ENCODE measurements at places on chromosomes 12 and 14.

DNA sequence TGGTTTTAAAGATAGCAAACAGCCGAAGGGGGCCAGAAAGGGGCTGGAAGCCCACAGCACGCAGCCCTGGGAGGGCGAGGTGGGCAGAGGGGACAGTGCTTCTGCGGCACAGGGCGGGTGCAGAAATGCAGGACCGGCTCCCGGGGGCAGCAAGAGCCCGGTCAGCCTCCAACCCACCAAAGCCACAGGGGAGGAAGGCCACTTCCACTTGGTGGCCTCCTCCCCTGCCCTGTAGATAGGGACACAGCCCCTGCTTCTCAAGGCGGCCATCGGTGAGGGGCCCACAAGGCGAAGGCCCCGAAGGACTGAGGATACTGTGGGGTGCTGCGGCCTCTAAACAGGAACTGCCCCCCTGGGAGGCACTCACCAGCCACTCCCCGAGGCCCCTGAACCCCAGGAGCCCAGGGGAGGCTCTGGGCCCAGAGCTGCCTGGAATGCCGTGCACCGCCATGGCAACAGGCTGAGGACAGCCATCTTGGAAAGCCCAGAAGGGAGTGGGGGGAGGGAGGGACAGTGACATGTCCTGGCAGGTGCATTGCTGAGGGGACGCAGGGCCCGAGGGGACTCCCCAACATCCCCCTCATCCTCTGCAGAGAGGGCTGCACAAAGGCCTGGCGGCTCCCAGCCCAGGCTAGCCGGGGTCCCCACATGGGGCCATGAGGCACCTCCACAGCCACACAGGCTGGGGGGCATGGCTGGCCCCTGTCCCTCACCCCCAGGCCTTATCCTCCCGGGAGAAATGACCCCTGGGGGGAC, 114.7 kb downstream of the NCOR2 start:
- DNase-seq, result no peak

DNA sequence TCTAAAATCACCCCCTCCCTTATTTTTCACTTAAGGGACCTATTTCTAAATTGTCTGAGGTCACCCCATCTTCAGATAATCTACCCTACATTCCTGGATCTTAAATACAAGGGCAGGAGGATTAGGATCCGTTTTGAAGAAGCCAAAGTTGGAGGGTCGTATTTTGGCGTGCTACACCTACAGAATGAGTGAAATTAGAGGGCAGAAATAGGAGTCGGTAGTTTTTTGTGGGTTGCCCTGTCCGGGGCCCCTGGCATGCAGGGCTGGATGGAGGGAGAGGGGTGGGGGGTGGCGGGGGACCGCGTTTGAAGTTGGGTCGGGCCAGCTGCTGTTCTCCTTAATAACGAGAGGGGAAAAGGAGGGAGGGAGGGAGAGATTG, 300 bp upstream of the CCND2 start:
- no peak for DNase-seq

DNA sequence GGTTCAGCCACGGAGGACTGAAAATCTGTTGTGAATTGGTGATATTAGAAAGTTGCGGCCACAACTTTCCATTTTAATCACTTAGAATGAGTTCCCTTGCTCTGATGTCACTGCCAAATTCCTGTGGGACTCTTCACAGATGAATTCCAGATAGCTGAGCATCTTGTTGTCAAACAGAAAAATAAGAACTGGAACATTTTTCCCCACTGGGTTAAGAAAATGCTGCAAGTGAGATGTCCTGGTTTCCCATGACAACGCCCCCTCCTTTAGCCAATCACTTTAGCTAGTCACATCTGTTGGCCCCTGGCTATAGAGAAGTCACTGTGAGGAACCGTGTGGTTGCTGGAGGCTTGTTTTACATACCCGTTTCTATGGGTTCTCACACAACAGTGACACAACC, 135.9 kb downstream of the KTN1 start:
- peak; percentile 80 for DNase-seq

DNA sequence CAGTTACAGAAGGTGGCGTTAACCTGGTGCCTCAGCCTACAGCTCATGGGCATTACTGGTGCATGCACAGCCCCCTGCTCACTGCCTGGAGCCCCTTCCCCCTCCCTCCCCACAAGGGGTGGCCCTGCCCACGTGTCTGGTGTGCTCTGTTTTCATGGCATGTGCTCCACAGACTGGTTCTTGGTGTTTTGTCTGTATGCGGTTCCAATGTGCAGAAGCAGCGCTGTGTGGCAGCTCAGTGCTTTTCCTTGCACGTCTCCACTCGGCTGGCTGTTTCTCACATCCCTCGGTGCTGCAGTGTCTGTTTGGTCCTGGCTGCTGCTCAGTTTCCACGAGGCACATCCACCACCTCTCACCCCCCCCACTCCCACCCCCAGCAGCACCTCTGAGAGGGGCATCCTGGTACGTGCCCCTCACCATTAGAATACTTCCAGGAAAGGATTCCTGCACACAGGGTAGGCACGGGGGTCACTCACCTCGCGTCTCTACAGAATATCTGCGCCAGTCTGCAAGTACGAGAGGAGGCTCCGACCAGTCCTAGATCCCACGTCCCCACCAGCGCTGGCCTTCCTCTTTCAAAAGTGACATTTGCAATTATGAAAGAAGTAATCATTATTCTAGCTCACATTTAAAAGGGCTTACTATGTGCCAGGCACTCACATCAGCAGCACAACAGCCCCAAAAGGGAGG, 27.1 kb downstream of the DIO3 start:
- DNase-seq, result no peak

DNA sequence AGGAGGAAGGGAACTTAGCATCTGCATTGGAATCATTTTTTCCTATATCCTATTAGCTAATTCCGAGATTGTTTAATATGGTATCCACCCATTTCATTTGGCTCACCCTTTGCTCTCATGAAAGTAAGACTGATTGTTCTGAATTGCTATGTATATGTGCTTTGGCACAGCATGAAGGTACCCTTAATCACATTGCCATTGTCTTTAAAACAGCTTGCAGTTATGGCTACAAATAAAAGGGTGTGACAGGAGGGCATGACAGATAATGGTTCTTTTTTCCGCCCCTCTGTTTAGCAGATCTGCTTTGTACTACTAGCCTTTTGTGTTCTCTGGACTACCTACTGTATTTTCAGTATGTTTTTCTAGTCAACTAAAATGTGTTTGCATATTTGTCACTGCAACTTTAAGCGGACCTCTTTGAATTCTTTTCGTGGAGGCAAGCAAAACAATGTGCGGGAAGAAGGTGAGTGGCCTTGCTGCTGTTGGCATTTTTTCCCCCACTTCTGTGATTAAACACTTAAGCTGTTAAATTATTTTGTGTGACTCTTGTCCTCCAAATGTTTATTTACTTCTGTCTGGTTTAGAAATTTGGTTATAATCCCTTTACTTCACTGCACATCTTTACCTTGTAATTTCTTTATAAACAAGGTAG, 35.8 kb downstream of the FBXO34 start:
- DNase-seq, result no peak

DNA sequence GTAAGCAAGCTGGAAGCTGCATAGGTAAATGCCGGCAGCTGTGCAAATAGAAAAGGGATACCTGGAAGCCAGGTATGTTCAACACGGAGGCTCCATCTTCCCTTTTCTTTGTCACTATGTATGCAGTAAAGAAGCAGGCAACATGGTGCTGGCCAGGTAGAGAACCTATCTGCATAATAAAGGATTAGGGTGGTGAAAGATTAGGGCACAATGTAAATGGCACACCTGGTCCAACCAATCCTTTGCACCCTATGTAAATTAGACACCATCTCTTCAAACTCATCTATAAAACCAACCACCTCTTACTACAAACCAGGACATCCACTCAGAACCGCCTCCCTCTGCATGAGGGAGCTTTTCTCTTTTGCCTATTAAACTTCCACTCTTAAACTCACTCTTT, 32.3 kb downstream of the RPS29 start:
- no peak for DNase-seq

DNA sequence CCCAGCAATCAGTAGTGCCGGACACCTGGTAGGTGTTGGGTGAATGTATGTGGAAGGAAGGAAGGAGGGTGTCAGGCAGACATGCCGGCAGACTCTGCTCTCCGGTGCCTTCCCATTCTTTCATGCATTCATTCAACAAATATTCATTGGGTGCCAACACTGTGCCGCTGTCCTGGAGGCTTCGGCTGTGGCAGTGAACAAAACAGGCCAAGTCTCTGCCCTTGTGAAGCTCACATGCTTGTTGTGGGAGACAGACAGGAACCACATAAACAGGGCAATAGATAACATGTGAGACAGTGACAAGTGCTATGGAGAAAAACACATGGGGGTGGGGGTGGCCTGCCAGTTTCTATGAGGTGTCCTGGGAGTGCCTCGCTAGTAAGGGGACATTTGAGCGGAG, 56.5 kb upstream of the ATF1 start:
- no peak for DNase-seq

DNA sequence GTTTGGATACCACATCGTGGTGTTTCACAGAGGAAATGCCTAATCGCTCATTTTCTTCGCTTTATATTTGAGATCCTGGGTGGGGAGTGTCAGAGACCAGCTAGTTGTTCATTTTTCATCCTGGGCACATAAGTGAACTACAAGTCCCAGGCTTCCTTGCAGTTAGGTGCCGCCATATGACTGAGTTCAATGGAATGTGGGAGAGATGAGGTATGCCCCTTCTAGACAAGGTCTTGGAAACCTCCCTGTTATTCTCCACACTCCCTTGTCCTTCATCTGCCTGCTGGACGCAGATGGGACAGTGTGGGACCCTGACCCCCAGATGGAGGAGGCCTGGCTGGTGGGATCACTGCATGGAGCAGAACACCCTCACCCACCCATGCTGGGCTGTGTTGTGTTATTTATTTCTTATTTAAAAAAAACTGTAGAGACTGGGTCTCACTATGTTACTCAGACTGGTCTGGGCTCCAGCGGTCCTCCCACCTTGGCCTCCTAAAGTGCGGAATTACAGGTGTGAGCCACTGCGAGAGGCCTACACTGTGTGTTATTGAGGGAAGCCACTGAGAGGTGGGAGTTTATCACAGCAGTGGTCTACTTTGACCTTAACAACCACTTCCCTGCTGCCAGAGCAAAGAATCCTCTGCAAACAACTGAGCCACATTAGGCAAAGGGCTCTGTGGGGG, 42.9 kb upstream of the VRK1 start:
- DNase-seq, result no peak

DNA sequence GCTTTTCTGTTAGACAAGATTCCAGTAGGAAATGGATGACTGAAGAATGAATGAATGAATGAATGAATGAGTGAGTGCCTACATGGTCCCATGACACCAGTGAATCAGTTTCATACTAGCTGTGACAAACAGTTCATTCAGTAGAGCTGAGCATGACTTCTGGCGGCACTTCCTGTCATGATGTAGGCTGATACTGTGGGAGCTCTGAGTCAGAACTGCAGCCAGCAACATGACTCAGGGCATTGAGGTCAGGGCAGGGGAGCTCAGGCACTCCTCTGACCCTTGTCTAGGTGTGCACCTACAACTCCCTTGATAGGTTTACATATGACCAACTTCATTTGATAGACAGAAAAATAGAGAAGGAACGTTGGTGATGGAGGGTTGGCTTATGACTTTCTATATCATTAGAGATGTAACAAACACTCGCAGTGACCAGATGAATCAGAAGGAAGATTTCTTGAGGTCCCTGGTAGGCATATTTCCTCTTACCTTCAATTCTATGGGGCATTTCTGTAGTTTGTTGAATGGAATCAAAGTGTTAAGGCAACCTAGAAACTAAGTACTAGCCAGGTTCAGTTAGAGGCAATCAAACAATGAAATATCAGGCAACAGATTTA, 139.3 kb upstream of the ARHGAP5 start:
- no peak for DNase-seq

- DNase-seq, result no peak
Measured at GRCh38 chr12:3531496-3531895, 40.5 kb downstream of the PRMT8 start.

GRCh38 chr12:123607756-123608155, 5.9 kb downstream of the DDX55 start:
- DNase-seq, result peak; percentile 16

DNA sequence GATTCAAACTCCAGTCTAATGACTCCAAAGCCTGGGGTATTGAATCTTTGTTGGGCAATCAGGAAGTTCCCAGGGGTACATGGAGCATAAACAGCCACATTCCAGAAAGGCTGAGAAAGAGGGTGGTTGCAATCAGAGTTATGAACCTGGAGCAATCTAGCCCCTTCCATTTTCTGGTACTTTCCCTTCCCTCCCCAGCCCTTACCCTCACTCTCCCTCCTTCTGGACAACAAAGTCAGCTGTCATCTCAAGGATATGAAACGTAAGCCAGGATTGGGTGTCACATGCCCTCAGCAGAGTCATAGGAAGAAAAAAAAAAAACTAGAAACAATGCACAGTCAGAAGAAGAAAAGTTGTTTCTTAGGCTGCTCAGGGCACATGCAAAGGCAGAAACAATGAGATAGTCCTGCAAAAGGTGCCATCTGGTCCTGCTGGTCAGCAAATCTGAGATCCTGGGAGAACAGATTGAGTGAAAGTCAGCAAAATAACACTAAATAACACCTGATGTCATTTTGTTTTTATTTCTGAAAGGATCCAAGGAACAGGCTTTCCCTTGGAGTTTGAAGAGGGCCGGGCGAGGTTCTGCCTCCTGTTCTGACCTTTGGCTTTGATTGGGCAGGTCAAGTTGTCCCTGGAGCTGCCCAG, 27.1 kb downstream of the TMEM229B start:
- DNase-seq, result no peak

- DNase-seq, result no peak
Measured at GRCh38 chr14:51730098-51730497, 78.4 kb downstream of the FRMD6 start.

GRCh38 chr12:32117316-32117715, 10.7 kb downstream of the BICD1 start:
- no peak for DNase-seq

DNA sequence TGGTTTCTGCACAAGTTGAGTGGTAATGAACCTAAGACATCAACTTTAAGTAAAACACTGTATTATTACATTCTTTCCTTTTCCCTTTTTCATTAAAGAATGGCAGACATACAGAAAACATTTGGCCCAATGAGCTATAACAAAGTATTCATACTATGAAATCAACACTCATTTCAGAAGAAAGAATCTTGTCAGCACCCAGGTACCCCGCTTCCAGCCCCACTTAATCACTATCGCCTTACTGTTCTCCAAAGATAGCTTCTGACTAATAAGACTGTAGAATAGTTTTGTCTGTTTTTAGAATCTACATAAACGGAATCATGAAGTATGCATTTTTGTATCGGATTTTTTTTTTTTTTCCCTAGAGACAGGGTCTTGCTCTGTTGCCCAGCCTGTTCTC, 9.5 kb downstream of the CNTN1 start:
- DNase-seq, result no peak
